ENCODE measurements at places on chromosomes 16 and 17. TPM values are rescaled to one million over a fixed set of nuclear protein-coding genes. Genes with fewer than 3 reads are reported as not detected.
A peak's percentile ranks its signal among the peaks of the same experiment; 100 is the strongest.

Gene DCXR
- 167 TPM for total RNA-seq

Gene PRSS22
- 97.1 TPM for total RNA-seq

Gene MEOX1
- total RNA-seq: not detected

Gene HAP1
- not detected for total RNA-seq

Gene EPN3
- 25.8 TPM for total RNA-seq

Gene C1QTNF8
- 0.10 TPM for total RNA-seq

- DNase-seq: peak; percentile 97
Measured at GRCh38 chr16:67667817-67668494, 1.3 kb downstream of the C16orf86 start.

DNA sequence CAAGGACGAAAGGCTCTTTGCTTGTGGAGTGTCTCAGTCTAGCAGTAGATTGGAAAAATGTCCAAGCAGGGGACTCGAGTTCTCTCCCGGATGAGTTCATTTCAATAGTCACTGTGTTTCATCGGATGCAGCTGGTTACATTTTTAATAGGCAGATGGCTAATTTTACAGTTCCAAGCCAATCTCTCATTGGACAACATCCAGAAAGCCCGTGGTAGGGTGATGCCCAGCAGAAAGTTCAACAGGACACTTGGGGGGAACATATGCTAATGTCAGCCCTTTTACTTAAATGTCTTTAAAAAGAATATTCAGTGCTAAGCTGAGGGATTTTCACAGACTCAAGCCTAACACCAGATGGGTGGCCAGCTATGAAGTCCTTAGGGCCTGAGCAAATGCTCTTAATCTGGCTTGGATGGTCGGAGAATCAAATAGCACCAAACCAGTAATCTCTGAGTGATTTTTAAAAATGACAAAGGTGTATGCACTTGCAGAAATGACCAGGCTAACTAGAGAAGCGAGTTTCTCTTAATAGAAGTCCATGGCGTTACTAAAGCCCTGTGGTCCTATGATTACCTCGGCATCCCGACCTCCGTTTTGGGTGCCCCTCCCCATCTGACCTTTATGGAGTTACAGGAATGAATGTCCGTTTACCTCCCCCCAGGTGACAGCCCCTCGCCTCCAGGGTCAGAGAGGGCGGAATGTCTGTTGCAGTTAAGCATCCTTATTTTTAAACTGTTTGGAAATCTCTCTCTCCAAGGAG is 289.2 kb upstream of the SALL1 start:
- no peak for DNase-seq

- no peak for DNase-seq
Measured at GRCh38 chr17:160336-160735, 21.1 kb downstream of the DOC2B start.

DNA sequence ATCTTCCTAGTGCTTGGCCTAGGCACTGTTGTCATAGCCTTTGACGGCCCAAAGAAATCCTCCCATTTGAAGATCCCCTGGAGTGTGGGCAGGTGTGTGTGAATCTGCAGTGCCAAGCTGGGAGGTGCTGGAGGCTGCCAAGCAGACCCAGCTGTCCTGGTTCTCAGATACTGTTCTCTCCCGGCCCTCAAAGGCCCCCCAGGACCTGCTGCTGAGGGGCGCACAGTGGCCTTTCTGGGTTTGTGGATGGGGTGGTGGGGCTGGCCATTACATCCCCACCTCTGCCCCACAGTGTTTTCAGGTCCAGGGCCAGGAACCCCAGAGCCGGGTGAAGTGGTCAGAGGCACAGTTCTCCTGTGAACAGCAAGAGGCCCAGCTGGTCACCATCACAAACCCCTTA is 60.5 kb downstream of the MRC2 start:
- no peak for DNase-seq

GRCh38 chr16:86305440-86305839 is 204.9 kb upstream of the FOXF1 start:
- DNase-seq: no peak

DNA sequence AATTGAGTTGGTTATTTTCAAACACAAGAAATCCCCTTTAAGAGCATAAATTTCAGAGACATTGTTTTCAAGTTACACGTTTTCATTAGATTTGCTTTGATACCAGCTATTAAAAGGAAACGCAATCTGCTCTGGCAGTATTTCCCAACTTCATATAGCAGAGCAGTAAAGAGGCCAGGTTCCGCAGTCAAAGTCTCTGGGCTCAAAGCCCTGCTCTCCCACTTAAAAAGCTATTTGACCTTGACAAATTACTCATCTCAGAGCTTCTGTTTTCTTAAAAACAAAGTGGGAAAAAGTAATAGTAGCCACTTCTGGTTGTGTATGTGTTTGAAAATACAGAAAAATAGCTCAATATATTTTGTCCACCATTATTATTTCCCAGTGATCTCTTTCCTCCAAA is 89.7 kb upstream of the CDYL2 start:
- DNase-seq: no peak

GRCh38 chr17:50947782-50948543 is 81.8 kb upstream of the TOB1 start:
- peak; percentile 86 for DNase-seq

- no peak for DNase-seq
Measured at GRCh38 chr16:17469011-17469740, 1.6 kb downstream of the XYLT1 start.

DNA sequence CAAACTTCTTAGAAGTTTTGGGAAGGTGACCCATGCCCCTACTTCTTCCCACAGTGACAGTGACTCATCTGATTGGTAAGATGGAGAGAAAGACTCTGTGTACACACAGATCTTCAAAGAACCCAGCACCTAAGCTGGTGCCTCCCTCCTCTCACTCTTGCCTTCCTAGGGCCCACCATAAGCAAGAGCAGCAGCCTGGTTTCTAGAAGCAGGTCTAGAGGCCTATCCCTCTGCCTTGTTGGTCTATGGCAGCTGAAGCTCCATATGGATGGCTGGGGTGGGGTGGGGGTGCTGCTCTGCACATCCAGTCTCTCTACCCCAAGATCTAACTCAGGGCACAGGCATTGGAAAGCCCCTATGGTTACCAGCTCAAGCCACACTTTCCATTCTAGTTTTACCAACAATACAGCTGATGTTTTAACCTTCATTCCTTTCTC is 47.5 kb downstream of the STAT3 start:
- no peak for DNase-seq

DNA sequence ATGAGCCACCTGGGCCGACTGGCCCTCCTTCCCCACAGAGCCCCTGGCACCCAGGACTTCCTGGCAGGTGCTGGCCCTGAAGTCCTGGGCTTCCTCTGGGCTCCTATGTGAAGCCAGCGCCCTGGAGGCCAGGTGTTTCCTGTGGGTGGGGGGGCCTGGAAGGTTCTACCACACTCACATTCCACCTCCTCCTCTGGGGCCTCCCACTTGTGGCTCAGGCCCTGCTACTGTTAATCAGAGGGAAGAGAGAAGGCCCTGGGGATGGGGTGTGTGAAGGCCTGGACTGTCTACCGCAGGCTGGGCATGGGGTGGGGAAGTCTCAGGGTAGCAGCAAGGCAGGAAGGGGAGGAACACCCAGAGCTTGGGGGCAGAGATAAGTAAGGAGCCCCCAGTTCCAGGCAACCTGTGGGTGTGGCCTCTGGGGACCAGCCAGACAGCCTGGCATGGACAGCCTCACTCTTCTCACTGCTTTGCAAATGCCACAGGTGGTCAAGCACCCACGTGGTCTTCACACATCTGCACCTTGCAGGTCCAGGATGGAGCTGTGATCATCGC is 111.9 kb upstream of the TNRC6C start:
- no peak for DNase-seq

- no peak for DNase-seq
Measured at GRCh38 chr17:76833034-76833644, 35.1 kb upstream of the MGAT5B start.

- DNase-seq: no peak
Measured at GRCh38 chr17:68509141-68510057, 2.8 kb upstream of the PRKAR1A start.
